ENCODE measurements at places on chromosomes 11 and 22.

GRCh38 chr11:113314389-113315301 lies at the start of gene TTC12:
Gene TTC12, plus strand, starts transcription at chr11:113314583. Its CDS starts 1,675 bp downstream, at chr11:113316258.
- DNase-seq, result peak; percentile 95

DNA sequence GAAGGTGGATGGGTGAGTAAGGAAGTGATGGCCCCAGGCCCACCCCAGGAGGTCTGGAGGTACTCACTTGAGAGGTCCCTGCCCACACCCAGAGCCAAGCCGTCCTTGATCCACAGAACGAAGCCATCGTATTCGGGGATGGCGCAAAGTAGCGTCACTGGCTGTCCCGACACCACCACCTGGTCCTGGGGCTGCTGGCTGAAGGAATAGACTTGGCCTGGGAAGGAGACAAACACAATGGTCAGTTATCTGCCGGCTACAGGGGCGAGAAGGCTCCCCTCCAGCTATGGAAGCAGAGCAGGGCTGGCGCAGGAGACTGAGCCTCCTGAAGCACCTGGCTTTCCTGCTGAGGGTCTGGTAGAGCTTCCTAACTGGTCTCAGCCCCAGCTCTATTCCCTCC lies 171.0 kb downstream of the ST3GAL4 start:
- DNase-seq, result no peak

DNA sequence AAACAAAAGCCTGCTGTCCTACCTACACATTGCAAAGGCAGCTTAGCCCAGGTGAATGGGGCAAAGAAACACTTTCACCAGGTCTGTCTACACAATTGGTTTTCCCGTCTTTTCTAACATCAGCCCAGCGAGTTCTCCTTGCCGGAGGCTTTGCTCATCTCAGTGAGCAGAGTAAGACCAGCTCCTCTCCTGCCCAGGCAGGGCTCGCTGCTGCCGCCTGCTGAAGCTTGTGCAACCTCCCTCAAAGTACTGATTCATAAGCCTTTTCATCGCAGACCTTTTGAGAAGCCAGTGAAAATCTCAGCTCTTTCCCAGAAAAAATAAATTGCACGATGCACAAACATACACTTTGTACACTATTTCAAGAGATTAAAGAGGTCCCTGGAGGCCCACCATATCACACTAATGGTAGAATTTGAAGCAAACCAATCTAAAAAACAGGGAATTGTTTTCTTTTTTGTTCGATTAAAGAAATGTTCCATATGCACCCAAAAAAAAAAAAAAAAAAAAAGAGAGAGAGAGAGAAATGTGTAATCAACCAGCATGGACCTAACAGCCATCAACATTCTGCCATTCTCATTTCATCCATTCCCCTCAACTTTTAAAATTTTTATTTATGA lies 328.1 kb upstream of the MPPED2 start:
- peak; percentile 76 for DNase-seq

- peak; percentile 74 for DNase-seq
Observed at GRCh38 chr22:47213571-47214230, 451.3 kb downstream of the TBC1D22A start.

GRCh38 chr22:36775586-36775963 lies 344 bp downstream of the IFT27 start:
- DNase-seq, result peak; percentile 59

DNA sequence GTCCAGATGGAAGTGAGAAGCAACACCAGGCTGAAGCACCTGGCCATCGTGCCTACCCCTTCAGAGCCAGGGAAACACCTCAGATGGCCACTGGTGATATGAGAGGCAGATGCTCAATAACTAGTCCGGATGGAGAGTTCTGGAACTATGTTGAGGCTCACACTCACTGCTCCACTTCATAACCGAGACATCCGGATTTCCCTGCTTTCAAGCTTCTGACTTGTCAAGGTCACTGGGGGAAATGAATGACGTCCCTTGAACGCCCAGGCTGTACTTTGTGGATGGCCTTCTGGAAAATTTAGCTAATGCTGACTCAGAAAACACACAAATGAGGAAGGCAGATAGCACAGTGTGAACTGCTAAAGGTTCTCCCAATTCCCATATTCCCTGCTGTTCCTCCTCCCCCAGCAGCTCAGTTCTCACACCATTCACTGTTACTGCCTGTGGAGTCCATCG lies at the start of gene LYVE1:
TSS of gene LYVE1 (minus strand) at position 180 of the 456 bp plus-strand sequence. CDS start at position 47, 133 bp downstream.
- no peak for DNase-seq

- no peak for DNase-seq
Observed at GRCh38 chr22:36243986-36244385, 4.7 kb upstream of the APOL2 start.

Measured in D341Med (cell line).